AG04450 (cell line): ENCODE measurements at places on chromosomes 16 and 17.

- no peak for DNase-seq
Measured at GRCh38 chr17:81241203-81241602, 2.1 kb downstream of the NDUFAF8 start.

- DNase-seq: no peak
Measured at GRCh38 chr16:84497418-84498222, 6.8 kb downstream of the MEAK7 start.

GRCh38 chr16:89601906-89602272 lies 11.6 kb upstream of the DPEP1 start:
- DNase-seq: no peak

DNA sequence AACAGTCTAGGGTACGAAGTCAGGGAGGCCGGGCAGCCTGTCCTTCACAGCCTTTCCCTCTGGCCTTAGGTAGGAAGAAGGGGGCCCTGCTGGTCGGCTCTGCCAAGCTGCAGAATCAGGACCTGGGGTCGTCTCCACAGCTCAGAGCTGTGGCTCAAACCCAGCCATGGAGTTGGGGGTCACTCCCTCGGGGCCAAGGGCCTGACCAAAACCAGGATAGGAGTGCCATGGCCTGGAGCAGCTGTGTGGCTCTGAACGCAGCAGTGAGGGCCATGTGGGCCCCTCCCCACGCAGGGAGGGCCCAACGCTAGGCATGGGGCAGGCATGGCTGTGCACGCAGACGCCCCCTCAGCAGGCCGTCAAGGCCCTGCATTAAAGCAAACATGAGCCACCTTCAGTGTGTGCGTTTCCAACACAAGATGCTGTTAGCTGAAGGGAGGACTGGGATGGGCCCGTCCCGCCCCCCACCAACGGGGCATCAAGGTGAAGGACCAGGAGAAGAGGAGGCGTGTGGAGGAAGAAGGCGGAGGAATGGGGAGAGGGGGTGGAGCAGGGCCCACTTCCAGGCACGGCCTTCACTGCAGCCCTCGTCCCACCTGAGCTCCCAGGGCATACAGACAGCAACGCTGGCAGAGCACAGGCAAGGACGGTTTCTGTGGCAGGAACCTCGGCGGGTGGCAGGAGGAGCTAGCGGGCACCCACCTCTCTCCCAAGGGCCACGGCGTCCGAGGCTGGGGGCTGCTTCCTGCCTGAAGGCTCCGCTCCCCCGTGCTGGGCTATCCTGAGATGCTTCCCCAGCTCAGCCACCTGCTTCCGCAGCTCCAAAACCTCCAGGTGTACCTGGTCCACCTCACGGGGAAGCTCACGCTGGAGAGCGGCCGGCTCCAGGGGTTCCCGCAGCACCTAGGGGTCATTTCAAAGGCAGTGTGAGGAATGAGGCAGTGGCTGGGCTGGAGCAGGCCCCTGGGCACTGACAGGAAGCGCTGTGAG lies 55.3 kb downstream of the CCDC57 start:
- DNase-seq: no peak

- DNase-seq: no peak
Measured at GRCh38 chr17:4789701-4789950, 862 bp downstream of the GLTPD2 start.
